NCI-H1092 (cell line): ENCODE measurements at places on chromosomes 5 and 9.

- DNase-seq: no peak
Measured at GRCh38 chr5:58666598-58667581, 84.0 kb downstream of the RAB3C start.

GRCh38 chr5:157827423-157827822 is 31.5 kb downstream of the CLINT1 start:
- DNase-seq: no peak

- DNase-seq: no peak
Measured at GRCh38 chr5:116305899-116306298, 221.1 kb downstream of the COMMD10 start.

- DNase-seq: no peak
Measured at GRCh38 chr9:8652255-8652654, 852.7 kb upstream of the DMAC1 start.

- no peak for DNase-seq
Measured at GRCh38 chr5:3214838-3215374, 380.7 kb upstream of the IRX1 start.

GRCh38 chr5:178115136-178115813 is 1.9 kb downstream of the N4BP3 start:
- no peak for DNase-seq

DNA sequence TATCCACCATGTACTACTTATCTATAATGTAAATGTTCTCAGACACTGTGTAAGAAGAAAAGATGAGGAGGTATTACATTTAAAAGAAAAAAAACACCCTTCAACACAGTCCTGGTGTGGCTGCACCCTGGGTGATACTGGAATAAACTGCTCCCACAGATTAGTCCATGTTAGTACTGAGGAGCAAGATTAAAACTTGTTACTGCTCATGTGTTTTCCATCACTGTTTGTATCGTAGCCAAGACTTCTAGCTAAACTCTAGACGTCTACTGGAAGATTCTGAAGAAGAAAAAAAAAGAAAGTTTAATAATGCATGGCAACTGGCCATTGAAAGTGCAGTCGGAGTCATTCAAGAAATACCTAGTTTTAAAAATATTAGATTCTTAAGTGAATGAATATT is at the start of gene ASPN:
Gene ASPN (minus strand): TSS at position 178 of the 400 bp plus-strand sequence.
- no peak for DNase-seq

GRCh38 chr9:89484475-89485404 is 13.2 kb downstream of the SEMA4D start:
- no peak for DNase-seq

DNA sequence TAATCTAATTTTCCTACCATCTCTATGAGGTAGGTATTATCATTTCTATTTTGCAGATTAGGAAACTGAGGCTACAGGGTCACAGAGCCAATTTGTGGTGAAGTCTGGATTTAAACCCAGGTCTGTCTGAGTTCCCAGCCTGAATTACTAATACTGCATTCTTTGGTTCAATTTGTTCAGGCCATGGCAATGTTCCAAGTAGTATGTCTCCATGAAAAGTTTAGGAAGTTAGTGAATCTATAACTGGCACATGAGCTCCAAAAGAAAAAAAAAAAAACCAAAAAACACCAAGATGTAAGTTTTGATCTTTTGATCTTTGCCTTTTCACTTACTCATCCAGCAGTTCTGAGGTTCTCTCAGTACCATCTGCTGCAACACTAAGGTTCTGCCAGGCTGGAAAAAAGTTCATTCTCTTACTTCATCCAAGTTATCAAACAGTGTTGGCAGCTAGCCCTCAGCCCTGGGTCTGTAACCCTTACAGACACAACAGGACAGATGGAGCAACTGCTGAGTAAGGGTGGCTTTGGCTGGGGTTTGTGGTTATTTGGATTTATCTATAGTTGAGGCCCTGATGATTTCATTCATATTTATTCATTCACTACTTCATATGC is 4.4 kb upstream of the TMEM268 start:
- DNase-seq: no peak
